ENCODE measurements at places on chromosomes 7 and 10. TPM values are rescaled to one million over a fixed set of nuclear protein-coding genes. Genes with fewer than 3 reads are reported as not detected.

DNA sequence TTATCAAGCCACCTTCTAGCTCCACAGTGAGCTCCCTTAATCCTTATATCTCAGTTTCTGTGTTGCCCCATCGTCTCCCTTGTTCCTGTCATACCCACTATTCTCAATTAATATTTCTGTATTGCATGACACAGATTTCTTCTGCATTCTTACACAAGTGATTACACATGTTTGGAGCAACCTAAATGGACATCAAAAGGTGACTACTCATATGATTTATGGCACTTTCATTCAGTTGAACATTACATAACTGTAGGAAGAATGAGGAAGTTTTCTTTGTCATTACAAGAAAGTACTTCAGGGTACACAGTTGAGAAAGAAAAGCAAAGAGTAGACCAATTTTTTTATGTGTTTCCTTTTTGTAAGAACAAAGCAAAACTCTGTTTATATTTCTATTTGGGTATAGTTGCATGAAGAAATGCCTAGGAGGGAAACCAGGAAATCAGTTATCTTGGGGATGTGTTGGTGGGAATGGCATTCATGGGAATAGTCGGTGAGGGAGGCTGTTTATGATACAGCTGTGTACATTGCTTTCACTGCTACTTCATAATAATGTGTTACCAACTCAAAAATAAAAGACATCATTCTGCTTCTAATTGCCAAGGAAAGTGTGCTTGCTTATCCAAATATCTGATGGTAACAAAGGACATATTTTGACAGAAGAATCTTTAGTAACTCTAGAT is 23.6 kb upstream of the PRSS37 start:
- DNase-seq, result no peak

- DNase-seq, result no peak
Measured at GRCh38 chr7:97024209-97025129, at the start of gene DLX5. TSS of gene DLX5 (minus strand) at chr7:97024831. CDS start at chr7:97024623, 208 bp downstream.

- DNase-seq, result no peak
Measured at GRCh38 chr10:61047788-61048560, 104.0 kb upstream of the RHOBTB1 start.

GRCh38 chr10:6208799-6209235 is 6.1 kb downstream of the PFKFB3 start:
- no peak for DNase-seq

The MAGI2 gene
- 1.7 TPM for total RNA-seq

The BCL7B gene
- 39.2 TPM for total RNA-seq

The FZD8 gene
- total RNA-seq, result 16.5 TPM

The PLEKHS1 gene
- total RNA-seq, result not detected

GRCh38 chr10:116262678-116263077 is 10.3 kb downstream of the GFRA1 start:
- DNase-seq, result no peak

DNA sequence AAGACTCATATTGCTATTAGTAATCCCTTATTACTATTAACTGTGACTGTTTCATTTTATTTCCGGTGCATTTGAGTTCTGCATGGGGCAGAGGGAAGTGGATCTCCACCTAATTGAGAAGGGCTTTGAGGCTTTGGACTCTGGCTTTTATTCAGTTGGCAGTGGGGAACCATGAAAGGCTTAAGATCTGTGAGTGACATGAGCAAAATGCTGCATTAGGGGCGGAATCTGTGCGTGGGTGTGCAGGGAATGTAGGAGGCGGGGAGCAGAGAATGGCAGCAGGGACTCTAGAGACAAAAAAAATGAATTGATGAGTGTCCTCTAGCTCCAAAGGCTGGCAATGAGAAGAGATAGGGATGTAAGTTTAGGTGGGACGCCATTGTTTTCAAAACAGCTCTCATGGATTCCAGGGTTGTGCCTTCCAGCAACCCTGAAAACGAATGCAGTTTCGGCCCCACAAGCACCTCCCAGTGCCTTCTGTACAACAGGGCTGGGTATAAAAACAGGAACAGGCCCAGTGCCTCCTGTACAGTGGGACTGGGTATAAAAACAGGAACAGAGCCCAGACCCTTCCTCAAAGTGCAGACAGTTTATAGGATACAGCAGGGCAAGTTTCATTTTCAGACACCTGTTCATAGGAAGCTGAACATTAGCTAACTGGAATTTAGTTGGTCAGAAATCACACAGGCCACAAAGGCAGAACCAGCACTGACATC is 663.3 kb upstream of the FOXK1 start:
- no peak for DNase-seq

- DNase-seq, result no peak
Measured at GRCh38 chr7:130281260-130281659, 11.7 kb upstream of the CPA4 start.

DNA sequence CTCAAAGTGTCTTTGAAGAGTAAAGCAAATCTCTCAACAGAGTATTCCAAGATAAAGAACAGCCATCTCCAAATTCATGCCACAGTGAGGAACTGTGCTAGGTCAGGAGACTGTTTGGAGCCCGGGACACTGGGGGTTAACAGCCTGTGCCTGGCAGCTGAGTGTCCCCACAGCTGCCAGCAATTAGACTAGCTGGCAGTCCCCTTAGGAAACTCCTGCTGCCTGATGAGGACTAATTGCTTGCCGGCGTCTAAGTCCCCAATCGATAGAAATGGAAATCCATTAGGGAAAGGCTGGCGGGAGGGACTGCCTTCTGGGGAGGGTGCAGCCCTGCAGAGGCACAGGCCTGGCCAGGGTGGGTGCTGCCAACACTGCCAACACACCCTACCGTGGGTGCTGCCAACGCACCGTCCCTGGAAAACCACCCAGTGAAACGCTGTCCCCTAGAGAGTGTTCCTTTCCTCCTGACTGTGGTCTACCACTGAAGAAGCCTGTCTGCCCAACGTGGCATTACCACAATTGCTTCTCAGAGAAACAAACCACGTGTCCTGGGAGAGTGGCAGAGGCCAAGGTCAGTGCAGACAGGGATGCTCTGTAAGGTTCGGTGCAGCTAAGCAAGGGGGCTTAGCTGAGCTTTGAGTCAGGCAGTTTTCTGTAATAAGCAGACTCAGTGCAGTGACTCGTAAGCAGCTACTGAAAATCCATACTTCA is 60.8 kb downstream of the XRCC2 start:
- no peak for DNase-seq

- DNase-seq, result no peak
Measured at GRCh38 chr10:95314192-95314918, 23.6 kb upstream of the PDLIM1 start.

The BAMBI gene
- total RNA-seq, result 4.0 TPM

- no peak for DNase-seq
Measured at GRCh38 chr10:14751014-14751896, 23.4 kb downstream of the FAM107B start.

DNA sequence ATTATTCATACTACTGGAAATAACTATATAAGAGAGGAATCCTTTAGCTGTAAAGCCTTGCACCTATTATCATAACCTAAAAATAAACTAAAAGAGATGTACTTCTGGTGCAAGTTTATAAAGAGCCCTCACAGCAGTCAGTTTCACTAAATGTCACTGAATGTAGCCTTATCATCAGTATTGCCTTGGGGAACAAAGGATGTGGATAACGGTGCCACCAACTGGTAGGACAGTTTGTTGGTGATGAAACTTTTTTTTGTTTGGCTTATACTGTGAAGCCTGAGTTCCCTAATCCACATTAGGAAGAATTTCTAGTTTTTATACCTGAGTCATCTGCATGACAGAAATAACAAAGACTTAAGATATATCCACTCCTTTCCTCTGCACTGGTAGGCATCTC is 117.9 kb upstream of the COL1A2 start:
- DNase-seq, result peak; percentile 36

DNA sequence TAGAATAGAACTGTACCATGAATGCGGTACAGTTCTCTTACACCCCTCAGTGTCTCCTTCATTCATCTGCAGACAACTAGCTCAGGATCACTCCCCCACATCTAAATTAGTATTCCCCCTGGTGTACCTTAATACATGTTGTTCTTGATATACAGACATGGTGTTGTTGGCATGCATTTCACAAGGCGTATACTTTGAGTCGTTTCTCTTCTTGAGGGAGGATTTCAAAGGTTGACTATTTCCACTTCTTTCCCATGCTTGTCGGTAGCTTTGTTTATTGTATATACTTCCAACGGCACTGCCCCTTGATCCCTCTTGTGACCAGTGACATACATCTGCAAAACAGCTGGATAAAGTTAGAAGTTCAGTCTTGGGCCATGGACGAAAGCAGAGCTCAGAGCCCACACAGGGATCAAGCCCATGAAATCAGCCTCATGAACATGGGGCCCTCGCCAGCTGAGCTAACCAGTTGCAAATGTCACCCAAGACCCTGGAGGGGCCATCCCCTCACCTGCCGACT is 8.6 kb downstream of the CPA4 start:
- no peak for DNase-seq

The IL2RA gene
- not detected for total RNA-seq

DNA sequence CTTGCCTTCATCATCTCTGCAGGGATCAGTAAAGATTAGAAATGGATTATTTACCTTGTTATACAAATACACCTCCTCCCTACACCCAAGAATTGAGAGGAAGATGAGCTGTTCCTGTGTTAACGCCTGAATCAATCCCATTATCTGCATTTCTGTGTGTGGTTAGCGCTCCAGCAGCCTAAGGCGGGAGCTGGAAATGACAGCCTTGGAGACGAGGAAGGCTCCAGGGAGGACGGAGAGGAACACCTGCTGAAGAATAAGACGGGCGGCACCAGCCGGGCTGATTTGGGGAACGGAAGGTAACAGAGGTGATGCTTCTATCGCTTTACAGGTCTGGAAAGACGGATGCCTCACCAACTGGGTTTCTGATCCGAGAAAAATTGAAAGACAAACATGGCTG is 34.2 kb upstream of the DDC start:
- DNase-seq, result no peak

GRCh38 chr7:144834641-144835144 is 1.2 kb downstream of the TPK1 start:
- no peak for DNase-seq

DNA sequence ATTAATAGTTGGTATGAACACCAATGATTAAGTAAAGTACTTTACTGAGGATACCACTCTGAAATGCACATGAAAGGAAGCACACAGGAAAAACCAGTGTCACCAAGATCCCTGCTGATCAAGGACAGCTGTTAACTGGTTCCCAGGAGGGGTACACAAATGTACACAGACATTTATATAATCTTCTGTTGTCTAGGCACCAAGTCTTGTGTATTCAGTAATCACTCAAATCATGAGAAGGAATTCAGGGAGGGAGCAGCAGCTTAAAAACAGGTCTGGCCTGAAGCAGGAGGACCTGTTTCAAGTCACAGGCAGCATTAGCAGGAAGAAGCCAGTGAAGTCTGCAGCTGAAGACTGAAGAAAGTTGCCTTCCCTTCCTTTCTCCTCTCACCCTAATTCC is 18.7 kb downstream of the MPP7 start:
- no peak for DNase-seq

The SPDYE6 gene
- total RNA-seq, result not detected

GRCh38 chr10:62244785-62245467 is 23.7 kb downstream of the RTKN2 start:
- DNase-seq, result peak; percentile 64

The SEMA4G gene
- 1.7 TPM for total RNA-seq

GRCh38 chr7:48424731-48425130 is 253.5 kb downstream of the ABCA13 start:
- peak; percentile 14 for DNase-seq

- no peak for DNase-seq
Measured at GRCh38 chr7:151769188-151769821, 107.6 kb downstream of the PRKAG2 start.

GRCh38 chr7:66377045-66377444 is 171.9 kb downstream of the TPST1 start:
- DNase-seq, result no peak

GRCh38 chr10:90089719-90090118 is 388.3 kb downstream of the KIF20B start:
- DNase-seq, result no peak

DNA sequence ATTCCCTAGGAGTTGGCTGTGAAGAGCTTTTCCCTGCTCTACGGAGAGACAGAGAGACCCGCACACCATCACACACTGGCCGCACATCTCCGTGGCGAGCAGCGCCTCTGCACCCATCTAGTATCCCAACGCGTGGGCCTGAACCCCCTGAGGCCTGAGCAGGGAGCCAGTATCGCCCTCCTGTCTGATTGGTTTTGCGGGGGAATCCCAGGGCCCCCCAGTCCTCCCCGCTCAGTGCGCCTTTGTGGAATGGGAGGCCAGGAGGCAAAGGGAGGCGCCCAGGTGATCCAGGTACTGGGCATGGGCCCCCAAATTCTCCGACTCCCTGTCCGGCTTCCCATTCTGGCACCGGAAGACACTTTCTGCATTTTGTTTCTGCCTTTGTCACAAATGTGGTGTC is 344.3 kb downstream of the GLRX3 start:
- no peak for DNase-seq

DNA sequence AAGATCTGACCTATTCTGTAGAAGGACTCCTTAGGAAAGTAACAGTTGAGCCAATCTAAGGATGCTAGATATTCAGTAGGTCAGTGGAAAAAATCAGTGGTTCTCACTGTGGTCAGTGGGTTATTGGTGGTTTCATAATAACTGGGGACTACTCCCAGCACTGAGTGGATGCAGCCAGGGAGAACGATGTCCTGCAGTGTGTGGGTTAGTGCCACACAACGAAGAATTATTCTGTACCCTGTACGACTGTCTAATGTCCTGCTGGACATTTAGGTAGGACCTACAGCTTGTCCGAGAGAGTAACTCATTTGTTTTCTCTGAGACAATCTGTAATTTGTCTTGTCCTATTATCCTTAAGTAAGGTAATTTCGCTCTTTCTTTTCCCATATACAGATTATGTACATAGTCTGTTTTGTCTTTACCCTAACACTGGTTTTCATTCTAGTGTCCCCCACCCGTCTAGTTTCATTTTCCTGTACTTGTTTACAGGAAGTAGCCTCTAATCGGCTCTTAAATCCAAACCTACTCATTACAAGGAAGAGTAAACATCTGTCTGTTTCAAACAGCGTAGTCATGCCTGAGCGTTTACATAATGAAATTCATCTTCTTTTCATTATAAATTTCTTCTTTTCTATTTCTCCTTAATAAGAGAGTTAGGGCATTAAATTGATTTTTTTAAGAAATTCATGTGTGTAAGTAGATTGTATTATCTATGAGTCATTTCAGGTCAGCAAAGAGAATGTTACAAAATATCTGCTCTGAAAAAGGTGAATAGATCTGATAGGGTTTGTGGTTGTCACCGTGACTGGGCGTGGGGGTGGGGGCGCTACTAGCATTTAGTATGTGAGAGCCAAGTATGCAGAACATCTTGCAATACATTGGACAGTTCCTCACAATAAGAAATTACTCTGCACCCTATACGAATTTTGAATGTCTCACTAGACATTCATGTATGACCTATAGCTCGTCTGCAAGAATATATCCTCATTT is 8.3 kb upstream of the ZC3HAV1L start:
- peak; percentile 36 for DNase-seq

DNA sequence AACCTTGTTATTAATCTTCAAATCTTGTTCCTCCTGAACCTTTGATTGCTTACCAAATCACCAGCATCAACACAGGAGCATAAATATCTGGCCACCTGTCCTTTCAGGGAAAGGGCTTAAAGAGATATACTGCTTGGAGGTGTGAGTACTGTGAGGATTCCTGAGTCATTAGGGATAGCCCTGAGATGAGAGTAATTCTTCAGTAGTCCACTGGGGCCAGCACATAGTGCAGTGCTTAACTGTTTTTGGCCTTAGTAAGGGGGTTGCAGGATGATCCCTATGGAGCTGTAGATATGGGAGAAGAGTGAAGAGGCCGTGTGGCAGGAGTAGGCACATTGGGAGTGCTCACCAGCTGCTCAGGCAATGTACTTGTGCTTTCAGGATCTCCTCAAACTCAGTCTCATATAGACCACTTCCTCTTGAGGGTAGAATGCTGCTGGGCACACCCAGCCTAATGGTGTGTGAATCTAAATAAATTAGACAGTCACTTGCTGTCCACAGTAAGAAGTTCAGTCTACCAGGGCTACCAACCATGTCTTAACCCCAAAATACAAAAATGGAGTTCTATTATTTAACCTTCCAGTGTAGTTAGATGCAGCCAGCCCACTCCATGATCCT is 26.5 kb upstream of the GPR141 start:
- DNase-seq, result no peak

Measured in NCI-H460 (cell line).